Lung (tissue), 17 donors: ENCODE measurements at places on chromosomes 12 and 14. TPM values are rescaled to one million over a fixed set of nuclear protein-coding genes. Genes with fewer than 3 reads are reported as not detected.

Gene NPFF
- not detected for total RNA-seq

Gene ARPC3
- total RNA-seq, result 179 TPM

Gene DDX23
- 62.9 TPM for total RNA-seq

Gene CTSG
- total RNA-seq, result 9.6 TPM

Gene GIT2
- 55.5 TPM for total RNA-seq

Gene PRKCH
- total RNA-seq, result 67.9 TPM

Gene ADAMTS20
- not detected for total RNA-seq

Gene CLBA1
- 15.0 TPM for total RNA-seq

Gene THTPA
- 22.1 TPM for total RNA-seq

Gene FAM161B
- 4.6 TPM for total RNA-seq

Gene CACNA2D4
- total RNA-seq, result 12.6 TPM

Gene KERA
- 0.26 TPM for total RNA-seq

Gene GPD1
- total RNA-seq, result 20.0 TPM

Gene ANO4
- 1.9 TPM for total RNA-seq

Gene GRIP1
- 3.6 TPM for total RNA-seq

Gene EFCAB11
- total RNA-seq, result 8.1 TPM

Gene OTUB2
- total RNA-seq, result 2.1 TPM

Gene TSPAN19
- total RNA-seq, result 17.1 TPM

Gene PIWIL1
- not detected for total RNA-seq

Gene TMTC3
- total RNA-seq, result 36.2 TPM

Gene KRT3
- total RNA-seq, result not detected

Gene FOXN4
- total RNA-seq, result 0.25 TPM

Gene KRT6A
- total RNA-seq, result 7.9 TPM

Gene PDZRN4
- total RNA-seq, result 0.54 TPM

Gene PRICKLE1
- total RNA-seq, result 12.7 TPM

Gene DCN
- 590 TPM for total RNA-seq

Gene SOCS2
- total RNA-seq, result 35.6 TPM

Gene AP5M1
- 30.5 TPM for total RNA-seq

Gene IL26
- total RNA-seq, result not detected

Gene UBR7
- total RNA-seq, result 26.0 TPM

Gene CACNA1C
- total RNA-seq, result 17.5 TPM

Gene PSMB11
- total RNA-seq, result not detected

Gene ADCY6
- total RNA-seq, result 37.0 TPM

Gene KRT85
- not detected for total RNA-seq

Gene VWF
- total RNA-seq, result 285 TPM

Gene YEATS4
- 14.9 TPM for total RNA-seq

Gene TCL1B
- total RNA-seq, result not detected

Gene C1RL
- total RNA-seq, result 108 TPM
